ENCODE measurements at places on chromosomes 1 and 21.

DNA sequence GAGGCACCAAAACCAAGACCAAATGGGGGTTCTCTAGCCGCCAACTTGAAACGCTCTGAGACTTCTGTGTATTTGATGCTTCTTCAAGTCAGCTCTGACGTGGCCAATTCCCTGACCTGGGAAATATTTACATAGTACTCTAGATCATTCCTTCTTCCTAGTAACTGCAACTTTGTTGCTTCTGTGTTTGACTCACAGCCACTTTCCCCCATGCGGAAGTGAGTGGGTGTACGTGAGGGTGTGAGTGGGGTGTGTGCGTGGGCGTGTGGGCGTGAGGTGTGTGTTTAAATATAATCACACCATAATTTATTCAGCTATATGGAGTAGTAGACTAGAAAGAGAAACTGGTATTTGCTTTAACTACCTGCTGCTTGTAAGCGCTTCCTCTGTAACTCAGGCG, 111.0 kb downstream of the TAS1R2 start:
- no peak for DNase-seq

GRCh38 chr1:205449750-205450443, 5.9 kb downstream of the BLACAT1 start:
- no peak for DNase-seq

GRCh38 chr1:234585330-234586055, 24.5 kb downstream of the IRF2BP2 start:
- no peak for DNase-seq

GRCh38 chr1:195188821-195189220, 1419.4 kb downstream of the KCNT2 start:
- no peak for DNase-seq

DNA sequence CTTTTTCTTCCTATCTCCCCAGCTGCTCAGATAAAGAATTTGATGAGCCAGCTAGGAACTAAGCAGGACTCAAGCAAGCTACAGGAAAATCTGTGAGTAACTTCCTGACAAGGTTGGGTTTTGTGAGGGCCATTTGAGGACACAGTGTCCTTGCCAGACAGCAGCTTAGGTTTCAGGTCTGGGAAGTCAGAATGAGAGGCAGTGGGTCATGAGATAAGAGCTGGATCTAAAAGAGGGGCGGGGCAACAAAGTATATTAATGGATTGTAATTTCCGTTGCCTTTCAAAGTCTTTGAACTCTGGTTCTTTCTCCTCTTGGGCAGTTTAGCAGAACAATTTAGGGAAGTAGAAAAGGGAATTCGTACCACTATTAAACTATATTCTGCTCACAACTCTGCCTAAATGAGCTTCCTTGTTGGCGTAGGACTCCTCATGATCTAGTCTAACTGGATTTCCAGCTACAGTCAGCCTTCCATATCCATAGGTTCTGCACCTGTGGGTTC, 16.6 kb downstream of the STX12 start:
- no peak for DNase-seq

DNA sequence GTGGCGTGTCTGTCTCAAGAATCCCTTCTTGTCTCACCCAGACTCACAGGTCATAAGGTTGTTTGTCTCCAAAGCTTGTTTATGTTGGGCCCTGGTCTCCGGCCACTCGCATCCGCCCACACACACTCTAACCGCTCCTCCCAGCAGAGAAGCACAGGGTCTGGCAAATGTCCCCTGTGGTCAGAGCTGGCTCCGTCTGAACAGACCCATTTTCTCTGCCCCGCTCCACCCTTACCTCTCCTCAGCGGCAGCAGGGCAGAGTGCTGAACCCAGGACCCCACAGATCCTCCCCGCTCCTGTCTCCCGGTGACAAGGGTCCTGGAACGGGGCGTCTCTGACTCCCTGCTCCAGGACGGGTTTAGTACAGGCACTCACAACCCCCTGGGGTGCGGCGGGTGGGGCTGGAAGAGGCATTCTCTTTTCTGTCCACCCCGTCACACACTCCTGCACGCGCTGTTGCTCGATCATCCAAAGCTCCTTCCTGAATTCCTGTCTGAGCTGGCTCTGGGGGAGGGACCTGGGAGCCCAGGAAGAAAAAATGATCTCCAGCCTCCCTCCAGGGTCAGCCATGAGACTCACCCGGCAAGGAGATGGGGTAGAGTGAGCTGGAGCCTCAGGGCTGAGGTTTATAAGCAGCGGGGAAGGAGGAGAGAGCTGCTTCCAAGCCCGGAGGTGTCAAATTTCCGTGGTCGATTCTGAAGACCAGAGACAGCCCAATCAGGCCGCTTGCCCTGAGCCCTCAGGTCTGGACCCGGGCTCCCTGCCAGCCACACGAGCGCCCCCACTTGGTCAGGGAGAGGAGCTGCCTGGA, at the start of gene S100A13:
Gene S100A13 (minus strand): TSS at position 602 of the 811 bp plus-strand sequence. CDS start 1,033 bp downstream, outside the sequence.
- DNase-seq = peak; percentile 71

DNA sequence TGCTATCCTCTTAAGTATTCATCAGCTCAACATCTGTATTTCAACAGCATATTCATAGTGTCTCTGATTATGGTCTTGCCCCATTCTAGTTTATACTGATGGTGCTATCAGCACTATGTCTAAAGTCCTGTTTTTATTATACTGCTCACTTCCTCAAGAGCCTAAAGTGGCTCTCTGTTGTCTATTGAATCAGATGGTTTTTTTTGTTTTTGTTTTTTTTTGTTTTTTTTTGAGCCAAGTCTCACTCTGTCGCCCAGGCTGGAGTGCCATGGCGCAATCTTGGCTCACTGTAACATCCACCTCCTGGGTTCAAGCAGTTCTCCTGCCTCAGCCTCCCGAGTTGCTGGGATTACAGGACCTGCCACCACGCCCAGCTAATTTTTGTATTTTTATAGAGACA, 6.1 kb downstream of the STX12 start:
- no peak for DNase-seq

- DNase-seq = no peak
These were observed 16.3 kb downstream of the ATG4C start for GRCh38 chr1:62800281-62800680.

DNA sequence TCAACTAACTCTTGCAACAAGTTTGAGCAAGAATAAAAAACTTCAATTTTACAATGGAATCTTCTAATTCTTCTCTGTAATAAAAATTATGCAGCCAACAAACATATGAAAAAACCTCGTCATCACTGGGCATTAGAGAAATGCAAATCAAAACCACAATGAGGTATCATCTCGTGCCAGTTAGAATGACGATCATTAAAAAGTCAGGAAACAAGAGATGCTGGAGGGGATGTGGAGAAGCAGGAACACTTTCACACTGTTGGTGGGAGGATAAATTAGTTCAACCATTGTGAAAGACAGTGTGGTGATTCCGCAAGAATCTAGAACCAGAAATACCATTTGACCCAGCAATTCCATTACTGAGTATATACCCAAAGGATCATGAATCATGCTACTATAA, 327.5 kb upstream of the LYPLAL1 start:
- DNase-seq = no peak

DNA sequence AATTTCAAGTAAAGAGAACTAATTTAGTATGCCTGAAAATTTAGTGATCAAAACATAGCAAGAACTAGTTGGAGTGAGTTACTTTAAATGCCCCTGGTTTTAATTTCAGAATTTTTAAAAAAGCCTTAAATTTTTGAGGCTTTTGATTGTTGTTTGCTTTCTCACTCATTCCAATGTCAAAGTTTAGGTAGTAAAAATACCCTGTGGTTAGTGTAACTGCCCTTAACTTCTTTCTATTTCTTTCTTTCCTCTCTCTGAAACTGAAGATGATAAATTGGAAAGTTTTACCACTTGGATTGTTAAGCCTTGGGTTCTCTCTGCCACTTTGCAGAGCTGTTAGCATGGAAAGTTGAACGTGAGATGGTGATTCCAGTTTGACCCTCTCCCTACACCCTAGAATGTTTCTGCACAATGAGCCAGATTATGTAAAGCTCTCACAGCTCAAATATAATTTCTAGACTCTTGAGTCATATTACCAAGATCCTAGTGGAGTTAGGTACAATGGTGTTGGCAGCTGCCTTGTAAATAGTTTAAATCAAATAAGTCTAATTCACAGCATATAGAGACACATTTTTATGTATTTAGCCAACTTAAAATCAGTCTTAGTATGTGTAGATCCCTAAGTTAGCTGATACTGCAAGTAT, 192.4 kb upstream of the SGIP1 start:
- DNase-seq = no peak

- no peak for DNase-seq
These were observed 760 bp upstream of the NPHP4 start for GRCh38 chr1:5992814-5993555.

GRCh38 chr1:91428182-91428798, 23.7 kb upstream of the HFM1 start:
- DNase-seq = no peak

DNA sequence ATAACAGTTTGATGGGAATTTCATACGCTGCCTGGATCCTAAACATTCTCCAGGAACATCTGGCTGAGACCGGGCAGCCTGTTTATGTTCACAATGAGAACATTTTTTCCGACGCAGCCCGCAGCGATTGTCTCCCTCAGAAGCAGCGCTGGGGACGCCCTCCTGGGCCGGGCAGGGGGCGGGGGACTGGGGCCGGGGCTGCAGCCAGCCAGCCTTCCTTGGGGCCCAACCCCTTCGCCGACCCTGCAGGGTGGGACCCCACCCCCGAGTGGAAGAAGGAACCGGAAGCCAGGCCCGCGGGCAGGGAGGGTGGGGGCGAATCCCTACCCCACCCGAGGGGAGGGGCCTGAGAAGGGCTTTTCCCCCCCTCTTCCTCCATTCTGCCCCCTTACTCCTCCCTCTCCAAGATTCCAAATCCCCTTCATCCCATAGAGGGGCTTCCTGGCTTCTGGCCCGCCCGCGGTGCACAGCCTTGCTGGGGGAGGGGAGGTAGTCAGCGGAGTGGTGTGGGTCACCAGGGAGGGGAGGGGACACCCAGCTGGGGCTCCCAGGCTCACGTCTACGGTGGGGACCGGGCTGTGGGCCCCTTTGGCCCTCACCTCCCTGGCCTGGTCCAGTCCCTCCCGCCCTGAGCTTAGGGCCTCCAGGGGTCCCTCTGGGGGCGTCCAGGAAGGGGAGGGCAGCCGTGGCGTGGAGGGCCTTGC, 60.6 kb downstream of the WNT9A start:
- DNase-seq = peak; percentile 36

DNA sequence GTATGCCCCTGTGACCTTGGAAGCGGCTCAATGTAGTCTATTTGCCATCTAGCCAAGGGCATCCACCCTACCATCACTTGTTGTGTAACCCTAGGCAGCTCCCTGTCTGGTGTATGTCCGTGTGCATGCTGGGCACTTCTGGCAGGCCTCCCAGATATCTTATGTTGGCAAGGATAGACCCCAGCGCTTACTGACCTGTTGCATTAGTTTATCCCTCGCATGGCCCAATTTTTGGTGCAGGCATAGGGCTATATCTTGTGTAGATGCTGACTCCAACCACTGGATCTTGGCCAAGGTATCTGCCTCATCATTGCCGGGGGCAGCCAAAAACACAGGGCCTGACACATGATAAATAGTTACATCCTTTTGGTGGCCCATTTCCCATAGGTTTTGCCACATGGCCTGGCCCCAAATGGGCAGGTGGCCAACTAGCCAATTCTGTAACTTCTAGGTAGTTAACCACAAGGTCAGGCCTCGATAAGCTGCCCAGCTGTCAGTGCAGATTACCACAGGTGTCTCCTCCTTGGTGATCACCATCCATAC, 14.0 kb upstream of the TBX19 start:
- DNase-seq = peak; percentile 79

- DNase-seq = no peak
These were observed 6.1 kb downstream of the SLC22A15 start for GRCh38 chr1:115982400-115982799.

DNA sequence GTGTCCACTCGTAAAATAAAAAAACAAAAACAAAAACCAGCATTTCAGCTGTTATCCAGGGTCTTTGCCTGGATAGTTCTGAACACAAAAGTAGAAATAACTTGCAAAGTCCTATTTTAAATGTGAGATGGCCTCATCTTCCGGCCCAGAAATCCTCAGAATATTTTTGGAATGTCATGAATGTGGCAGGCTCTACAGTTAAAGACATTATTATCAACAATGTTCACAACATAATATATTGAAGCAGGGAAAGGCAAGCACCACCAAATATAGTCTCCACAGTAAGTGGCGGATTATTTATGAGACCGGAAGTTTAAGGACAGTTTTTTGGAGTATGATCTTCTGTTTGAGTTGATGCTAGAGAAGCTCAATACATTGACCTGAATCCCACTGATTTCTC, 1.2 kb upstream of the C1orf198 start:
- no peak for DNase-seq

DNA sequence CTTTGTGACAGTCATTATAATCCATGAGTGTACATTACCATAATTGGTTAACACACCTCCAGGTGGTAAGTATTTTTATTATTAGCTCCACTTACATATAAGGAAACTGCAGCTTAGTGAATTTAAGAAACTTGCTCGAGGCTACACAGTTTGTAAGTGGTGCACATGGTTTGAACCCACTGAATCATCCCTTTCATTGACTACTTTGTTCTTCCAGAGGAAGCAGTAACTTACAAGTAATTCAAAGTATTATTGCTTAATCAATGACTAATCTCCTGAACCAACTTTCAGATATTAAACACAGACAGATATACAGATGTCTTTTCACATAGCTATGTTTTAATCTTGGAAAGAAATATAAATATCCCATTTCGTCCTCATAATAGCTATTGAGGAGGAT, 18.7 kb upstream of the CLDN8 start:
- no peak for DNase-seq

DNA sequence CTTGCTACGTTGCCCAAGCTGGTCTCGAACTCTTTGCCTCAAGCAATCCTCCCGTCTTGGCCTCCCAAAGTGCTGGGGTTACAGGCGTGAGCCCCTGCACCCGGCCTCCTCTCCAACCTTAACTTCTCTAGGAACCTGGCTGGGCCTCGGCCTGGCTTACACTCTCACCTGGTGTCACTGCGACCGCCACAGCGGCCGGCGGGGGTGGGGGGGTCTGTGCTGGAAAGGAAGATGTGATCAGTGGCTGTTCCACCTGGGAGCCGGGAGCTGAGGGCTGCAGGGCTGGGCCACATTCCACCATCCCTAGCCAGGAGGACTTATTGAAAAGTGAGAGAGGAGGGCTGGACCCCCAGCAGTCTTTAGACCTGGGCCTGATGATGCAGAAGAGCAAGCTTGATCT, 48.6 kb downstream of the HSPG2 start:
- no peak for DNase-seq

- DNase-seq = no peak
These were observed 385.9 kb downstream of the CAMTA1 start for GRCh38 chr1:7171168-7171567.

- no peak for DNase-seq
These were observed 188.0 kb upstream of the C21orf91 start for GRCh38 chr21:18007121-18007520.

DNA sequence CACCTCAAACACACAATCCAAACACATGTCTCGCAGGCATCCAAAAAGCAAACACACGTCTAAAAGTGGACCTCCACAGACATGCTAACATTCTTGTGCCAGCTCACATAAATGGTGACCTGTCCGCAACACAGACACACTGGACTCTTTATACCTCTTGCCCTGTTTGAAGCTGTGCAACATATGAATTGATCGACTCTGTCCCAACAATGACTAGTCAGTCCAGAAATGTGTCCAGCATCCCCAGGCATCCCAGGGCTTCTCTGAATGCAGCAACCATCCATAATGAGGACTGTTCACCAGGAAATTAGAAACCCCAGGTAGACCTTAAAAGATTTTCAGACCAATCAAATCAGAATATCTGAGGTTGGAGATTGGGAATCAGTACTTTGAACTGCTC, 3.2 kb downstream of the DDR2 start:
- no peak for DNase-seq

GRCh38 chr1:35863881-35864625, 19.0 kb upstream of the AGO1 start:
- DNase-seq = no peak

- DNase-seq = peak; percentile 67
These were observed 57.0 kb downstream of the YARS1 start for GRCh38 chr1:32759997-32760623.
